CD4-positive, CD25-positive, alpha-beta regulatory T cell (primary cell): ENCODE measurements at places on chromosomes 2 and 18. TPM values are rescaled to one million over a fixed set of nuclear protein-coding genes. Genes with fewer than 3 reads are reported as not detected.

The PLEKHM3 gene
- total RNA-seq = 15.1 TPM

The SEMA4C gene
- total RNA-seq = 23.3 TPM

The EMILIN1 gene
- total RNA-seq = 0.22 TPM

The ACOXL gene
- total RNA-seq = not detected

The CGREF1 gene
- total RNA-seq = not detected

The DUSP19 gene
- 1.2 TPM for total RNA-seq

The NT5C1B gene
- not detected for total RNA-seq
